ENCODE measurements at places on chromosomes 5 and 9.

DNA sequence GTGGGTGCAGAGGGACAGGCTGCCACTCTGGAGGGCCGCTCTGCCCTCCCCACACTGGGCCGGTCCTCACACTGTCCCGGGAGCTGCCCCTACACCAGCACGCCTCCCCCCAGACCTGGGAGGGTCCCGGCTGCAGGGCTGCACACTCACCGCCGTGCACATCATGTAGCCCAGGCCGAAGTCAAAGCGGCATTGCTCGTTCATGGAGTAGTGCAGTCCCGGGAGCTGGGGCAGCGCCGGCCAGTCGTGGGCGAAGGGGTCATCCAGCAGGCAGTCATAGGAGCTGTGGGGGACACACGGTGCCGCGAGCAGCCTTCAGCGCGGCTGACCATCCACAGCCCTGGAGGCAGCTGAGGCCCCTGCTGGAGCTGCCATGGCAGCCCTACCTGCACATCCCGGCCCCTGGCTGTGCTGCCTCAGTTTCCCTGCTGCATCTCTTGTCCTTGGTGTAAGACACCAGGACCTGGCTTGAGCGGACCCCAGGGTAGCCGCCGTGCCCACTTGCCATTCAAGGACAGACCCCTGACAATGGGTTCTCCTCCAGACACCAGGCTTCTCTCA, 93.2 kb downstream of the ZNF354C start:
- DNase-seq: peak; percentile 11

GRCh38 chr5:113062869-113063508, 86.4 kb downstream of the DCP2 start:
- no peak for DNase-seq

DNA sequence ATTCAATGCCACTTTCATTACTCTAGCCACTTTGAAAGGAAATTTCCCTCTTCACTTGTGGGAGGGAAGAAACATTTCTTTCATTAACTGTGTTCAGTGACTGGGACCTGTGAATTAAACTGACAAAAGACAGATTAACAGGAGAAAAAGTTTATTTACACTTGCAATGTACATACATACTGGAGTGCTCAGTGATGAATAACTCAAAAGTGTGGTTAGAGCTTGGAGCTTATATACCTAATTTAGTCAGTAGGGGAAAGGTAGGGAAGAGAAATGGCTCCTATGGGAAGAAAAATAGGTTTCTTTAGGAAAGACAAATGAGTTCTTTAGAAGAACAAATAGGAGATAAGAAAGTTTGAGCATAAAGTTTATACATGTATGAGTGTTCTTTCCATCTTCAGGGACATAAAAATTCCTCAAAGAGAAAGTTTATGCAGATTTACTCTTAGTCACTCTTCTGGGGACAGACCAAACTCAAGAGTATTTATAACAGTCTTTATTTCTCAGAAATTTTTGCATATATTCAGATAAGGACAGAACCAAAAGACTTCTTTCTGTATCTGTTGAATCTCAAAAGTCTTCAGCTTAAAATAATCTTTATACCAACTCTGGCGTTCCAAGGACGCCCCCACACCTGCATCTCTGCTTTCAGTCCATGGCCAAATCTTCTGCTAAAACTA, 120.0 kb upstream of the RAI14 start:
- DNase-seq: no peak

GRCh38 chr5:148147415-148147814, 20.9 kb upstream of the SPINK14 start:
- no peak for DNase-seq

GRCh38 chr5:4019009-4019769, 423.6 kb downstream of the IRX1 start:
- DNase-seq: no peak

DNA sequence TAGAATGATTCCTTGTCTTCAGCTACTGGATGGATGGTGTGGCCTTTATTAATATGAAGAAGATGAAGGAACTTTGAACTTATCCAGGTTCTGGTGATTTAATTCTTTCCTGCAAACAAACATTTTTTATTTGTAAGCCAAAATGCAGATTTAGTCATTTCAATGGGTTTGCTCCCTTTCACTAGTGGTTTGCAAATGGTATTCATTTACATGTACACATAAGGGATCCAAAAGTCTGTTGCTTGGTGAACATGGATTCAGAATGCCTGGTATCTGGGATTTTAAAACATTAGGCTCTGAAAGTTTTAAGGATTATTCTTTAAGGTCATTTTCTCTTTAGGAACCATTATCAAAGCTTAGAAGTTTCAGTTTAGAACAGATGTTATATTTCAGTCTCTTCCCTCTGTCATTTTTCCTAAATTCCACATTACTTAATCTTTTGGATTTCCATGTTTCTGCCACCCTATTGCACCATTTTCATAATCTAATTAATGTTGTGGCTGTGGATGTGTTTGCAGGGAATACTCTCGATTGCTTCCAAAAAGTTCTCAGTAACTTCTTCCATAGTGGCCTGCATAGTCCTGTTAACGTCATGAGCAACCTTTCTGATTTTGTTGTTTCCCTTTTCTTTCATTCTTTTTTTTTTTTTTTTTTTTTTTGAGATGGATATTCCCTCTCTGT, 10.1 kb downstream of the TTC1 start:
- no peak for DNase-seq

GRCh38 chr9:88905506-88905905, 85.8 kb upstream of the S1PR3 start:
- no peak for DNase-seq

GRCh38 chr9:135951889-135952663, 9.1 kb downstream of the UBAC1 start:
- DNase-seq: no peak

DNA sequence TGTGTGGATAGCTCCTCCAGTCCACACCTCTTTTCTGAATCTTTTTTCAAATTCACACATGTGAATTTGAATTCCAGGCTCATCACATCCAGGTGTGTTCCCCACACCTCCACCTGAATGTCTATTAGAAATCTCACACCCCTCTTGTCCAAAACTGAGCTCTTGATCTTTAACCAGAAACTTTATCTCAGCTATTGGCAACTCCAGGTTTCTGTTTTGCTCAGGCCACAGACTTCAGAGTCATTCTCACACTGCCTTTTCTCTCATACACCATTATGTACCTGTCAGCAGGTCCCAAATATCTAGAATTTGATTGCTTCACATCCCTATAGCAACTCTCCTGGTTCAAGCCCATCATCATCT, 11.6 kb downstream of the NIPSNAP3B start:
- no peak for DNase-seq

DNA sequence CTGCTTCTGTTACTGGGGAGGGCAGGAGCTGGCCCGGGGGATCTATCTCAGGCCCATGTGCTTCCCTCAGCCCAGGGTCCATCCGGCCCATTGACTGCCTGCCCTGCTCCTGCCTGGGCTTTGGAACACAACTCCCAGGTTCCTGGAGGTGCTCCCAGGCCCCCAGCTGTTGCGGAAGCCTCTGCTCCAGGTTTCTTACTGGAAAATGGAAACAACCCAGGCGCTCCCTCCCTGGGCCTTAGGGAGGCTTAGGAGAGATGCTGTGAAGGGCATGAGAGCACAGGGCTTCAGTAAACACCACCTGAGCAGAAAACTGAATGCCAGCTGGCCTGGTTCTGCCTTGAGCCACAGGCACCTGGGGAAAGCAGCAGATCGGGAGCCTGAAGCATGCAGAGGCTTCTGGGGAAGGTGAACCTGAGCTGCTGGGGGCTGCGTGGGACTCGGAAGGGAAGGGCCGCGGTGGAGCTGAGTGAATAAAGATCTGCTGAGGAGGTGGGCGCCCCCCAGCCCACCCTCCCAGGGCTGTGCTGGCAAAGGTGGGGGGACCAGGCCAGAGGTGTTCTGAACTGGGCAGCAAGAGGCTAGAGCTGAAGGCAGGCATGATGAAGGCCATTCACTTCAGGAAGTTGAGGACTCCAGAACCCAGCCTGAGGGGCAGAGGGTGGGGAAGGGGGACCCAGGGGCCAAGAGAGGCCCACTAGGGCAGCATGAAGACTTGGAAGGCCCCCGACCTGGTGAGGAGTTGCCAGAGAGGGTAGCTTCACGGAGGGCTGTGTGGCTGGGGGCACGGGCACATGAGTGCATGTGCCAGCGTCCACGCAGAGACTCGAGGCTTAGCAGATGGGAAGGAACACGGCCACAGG, 64.8 kb downstream of the SHB start:
- DNase-seq: no peak

DNA sequence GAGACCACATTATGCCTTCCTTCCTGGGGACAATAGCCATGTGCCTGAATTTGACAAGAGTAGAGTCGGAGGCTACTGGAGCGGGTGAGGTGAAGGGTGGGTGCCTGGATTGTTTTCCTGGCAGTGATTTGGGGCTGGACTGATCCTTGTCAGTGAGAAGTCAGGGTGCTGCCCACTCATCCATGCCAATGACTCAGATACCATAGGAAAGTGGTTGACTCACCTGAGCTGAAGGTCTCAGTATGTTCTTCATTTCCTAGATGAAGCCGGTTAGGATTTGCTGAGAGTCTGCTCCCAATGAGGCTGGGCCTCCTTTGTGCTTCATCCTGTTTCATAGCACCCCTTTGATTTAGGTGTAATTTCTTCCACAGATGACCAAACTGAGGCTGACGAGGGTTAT, 366.0 kb downstream of the KDM4C start:
- no peak for DNase-seq

GRCh38 chr5:119072496-119072895, 1.6 kb downstream of the DMXL1 start:
- no peak for DNase-seq

DNA sequence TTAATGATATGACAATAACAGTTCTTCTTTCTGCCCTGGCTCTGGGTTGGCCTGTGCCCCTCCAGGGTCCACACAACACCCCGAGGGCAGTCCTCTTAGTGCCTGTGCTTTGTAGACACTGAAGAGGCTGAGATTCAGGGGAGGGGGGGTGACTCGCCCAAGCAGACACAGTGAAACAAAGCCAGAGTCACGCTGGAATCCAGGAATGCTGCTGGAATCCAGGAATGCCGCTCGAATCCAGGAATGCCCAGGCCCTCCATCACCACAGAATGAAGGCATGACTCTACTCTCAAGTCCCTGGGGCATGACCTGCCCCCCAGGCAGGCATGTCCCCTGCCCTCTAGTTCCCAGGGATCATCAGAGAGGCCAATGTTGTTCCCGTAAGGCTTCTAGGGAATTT, 73.1 kb downstream of the LRSAM1 start:
- DNase-seq: no peak
